ENCODE measurements at places on chromosomes 11 and 22.

- H3K27me3 ChIP-seq = no peaks in the 10 kb centered on the region
- peak overlapping the region; percentile 98 for H3K27ac ChIP-seq
- H3K4me1 ChIP-seq = peaks cover 21% of the 10 kb centered on the region
- H3K36me3 ChIP-seq = no peaks in the 10 kb centered on the region
- peak overlapping the region; percentile 64 for H3K4me3 ChIP-seq
- no peak for DNase-seq
Observed at GRCh38 chr22:50529416-50529896, 356 bp downstream of the TYMP start.

GRCh38 chr11:62340269-62340901, 3.1 kb downstream of the ASRGL1 start:
- H3K4me1 ChIP-seq = peaks cover 20% of the 10 kb centered on the region
- H3K4me3 ChIP-seq = no peak overlapping the region
- H3K27ac ChIP-seq = no peak overlapping the region
- no peaks in the 10 kb centered on the region for H3K27me3 ChIP-seq

DNA sequence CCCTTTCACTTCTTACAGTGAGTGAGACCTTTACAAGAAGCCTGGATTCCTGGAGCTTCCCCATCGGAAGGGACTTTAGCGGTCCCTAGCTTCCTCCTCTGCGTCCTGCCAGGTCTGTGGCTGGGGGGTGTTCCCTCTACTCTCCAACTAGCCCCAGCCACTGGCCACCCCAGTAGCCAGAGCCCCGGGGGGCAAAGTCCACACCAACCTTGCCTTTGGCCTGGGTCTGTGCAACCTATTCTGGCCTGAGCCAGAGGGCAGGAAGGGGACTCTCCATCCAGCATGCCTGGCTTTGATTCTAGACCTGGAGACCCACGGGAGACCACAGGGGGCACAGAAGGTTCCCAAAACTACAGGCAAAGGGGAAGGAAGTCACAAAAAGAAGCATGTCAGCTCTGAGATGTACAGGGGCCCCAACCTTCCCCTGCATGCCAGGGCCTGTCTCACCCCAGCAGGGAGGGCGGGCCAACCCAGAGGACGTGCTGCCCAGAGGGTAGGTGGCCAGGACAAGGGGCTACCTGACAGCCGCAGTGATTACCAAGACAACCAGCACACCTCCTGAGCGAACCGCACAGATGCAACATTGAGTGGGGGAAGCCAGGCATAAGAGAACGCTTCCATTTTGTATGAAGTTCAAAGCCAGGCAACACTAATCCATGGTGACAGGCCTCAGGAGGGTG, 52.4 kb downstream of the DSCAML1 start:
- no peak overlapping the region for H3K27ac ChIP-seq
- no peaks in the 10 kb centered on the region for H3K36me3 ChIP-seq
- no peak for DNase-seq
- H3K4me1 ChIP-seq = peaks cover 4% of the 10 kb centered on the region
- no peak overlapping the region for H3K4me3 ChIP-seq
- H3K27me3 ChIP-seq = no peaks in the 10 kb centered on the region

- no peak overlapping the region for H3K4me3 ChIP-seq
- no peaks in the 10 kb centered on the region for H3K27me3 ChIP-seq
- H3K27ac ChIP-seq = peak overlapping the region; percentile 74
- peaks cover 6% of the 10 kb centered on the region for H3K36me3 ChIP-seq
- no peak for DNase-seq
Observed at GRCh38 chr22:49811020-49811791, 16.5 kb downstream of the BRD1 start.

DNA sequence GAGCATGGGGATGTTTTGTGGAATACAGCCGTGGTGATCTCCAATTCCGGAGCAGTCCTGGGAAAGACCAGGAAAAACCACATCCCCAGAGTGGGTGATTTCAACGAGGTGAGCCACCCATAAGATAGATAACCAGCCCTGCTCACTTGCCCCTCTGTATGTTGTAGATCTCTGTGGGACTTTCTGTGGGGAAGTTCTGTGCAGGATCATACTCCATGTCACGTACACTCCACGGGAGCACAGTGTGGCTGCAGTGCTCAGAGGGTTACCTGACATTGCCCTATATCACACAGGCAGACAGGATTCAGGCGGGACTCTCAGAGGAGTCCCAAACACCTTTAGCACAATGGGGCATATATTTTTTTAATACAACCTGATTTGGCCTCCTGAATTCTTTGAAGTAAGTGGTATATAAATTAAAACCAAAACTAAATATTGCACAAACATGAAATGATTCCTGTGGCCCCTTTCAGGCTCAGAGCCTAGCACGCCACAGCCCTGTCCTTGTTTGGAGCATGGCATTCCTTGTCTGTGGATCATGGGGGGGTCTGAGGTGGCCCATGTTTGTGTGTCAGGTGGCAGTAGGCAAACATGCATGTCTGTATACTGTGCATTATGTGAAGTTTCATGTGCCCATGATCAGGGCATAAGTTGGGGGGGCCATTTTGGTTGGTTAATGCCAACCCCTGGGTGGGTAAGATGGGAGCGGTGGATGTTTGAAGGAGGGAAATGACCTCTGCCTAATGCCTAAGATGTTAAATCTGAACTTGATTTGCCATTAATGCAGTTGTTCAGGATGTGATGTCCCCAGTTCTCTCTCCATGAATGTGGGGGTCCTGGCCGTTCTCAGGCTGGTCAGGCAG, 18.5 kb downstream of the UPB1 start:
- no peak overlapping the region for H3K4me3 ChIP-seq
- no peaks in the 10 kb centered on the region for H3K27me3 ChIP-seq
- peaks cover 82% of the 10 kb centered on the region for H3K4me1 ChIP-seq
- DNase-seq = no peak
- no peaks in the 10 kb centered on the region for H3K36me3 ChIP-seq
- peak overlapping the region; percentile 89 for H3K27ac ChIP-seq

GRCh38 chr11:48148749-48149148, 67.9 kb upstream of the OR4B1 start:
- H3K27ac ChIP-seq = no peak overlapping the region
- H3K4me3 ChIP-seq = no peak overlapping the region
- no peaks in the 10 kb centered on the region for H3K27me3 ChIP-seq
- H3K4me1 ChIP-seq = no peaks in the 10 kb centered on the region

DNA sequence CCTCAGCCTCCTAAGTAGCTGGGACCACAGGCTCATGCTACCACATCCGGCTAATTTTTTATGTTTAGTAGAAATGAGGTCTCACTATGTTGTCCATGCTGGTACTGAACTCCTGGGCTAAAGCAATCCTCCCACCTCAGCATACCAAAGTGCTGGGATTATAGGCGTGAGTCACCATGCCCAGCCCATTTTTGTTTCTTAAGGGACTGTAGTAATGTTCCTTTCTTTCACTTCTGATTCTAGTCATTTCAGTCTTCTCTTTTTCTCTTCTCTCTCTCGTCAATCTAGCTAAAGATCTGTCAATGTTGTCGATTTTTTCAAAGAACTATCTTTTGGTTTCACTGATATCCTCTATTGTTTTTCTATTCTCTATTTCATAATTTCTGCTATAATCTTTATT, 111.0 kb upstream of the APOA1 start:
- H3K36me3 ChIP-seq = peaks cover 14% of the 10 kb centered on the region
- H3K4me1 ChIP-seq = no peaks in the 10 kb centered on the region
- no peak overlapping the region for H3K4me3 ChIP-seq
- DNase-seq = no peak
- H3K27ac ChIP-seq = no peak overlapping the region

- no peak overlapping the region for H3K27ac ChIP-seq
- no peaks in the 10 kb centered on the region for H3K36me3 ChIP-seq
- no peaks in the 10 kb centered on the region for H3K4me1 ChIP-seq
- no peaks in the 10 kb centered on the region for H3K27me3 ChIP-seq
Observed at GRCh38 chr22:27512283-27512761, 289.2 kb downstream of the MN1 start.

GRCh38 chr11:8281266-8281665, 17.6 kb upstream of the LMO1 start:
- H3K36me3 ChIP-seq = no peaks in the 10 kb centered on the region
- no peaks in the 10 kb centered on the region for H3K4me1 ChIP-seq
- DNase-seq = peak; percentile 5
- no peak overlapping the region for H3K27ac ChIP-seq
- no peaks in the 10 kb centered on the region for H3K27me3 ChIP-seq
- no peak overlapping the region for H3K4me3 ChIP-seq

Measured in liver (tissue), 10 donors.